Erythroblast (primary cell): ENCODE measurements at places on chromosomes 3 and 15.

- peak; percentile 88 for DNase-seq
These were observed at the start of gene P2RY1 for GRCh38 chr3:152834776-152835600. Gene P2RY1, plus strand, starts transcription at chr3:152835131. Its CDS starts 652 bp downstream, at chr3:152835783.

DNA sequence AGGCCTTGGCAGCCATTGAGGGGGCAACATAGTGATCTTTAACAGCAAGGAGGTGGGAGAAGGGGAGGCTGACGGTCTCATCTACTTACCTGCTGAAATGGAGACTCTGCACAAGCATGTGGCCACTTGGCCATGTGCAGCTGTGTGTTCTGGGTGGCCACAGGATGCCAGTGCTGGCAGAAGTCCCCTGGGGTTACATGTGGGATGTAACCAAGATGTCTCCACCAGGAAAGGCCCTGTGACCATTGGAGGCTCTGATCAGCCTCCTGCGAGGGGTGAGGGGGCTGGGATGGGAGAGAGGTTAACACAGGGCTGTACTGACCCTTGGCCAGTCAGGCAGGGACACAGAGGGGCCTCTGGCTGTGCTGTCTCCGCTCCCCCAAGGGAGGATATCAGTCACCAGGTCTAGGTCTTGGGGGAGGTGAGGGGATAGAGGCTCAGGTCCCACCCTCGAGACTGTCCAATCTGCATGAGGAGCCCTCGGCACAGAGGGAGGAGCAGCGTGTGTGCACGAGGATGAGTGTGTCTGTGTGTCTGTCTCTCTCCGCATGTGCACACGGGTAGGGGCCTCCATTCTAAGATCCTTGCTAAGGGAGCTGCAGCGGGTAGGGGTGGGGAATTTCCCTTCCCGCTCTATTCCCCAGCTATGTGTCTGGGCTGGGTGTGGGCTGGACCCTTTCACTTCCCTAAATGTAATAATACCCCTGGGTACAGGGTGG lies 19.5 kb downstream of the PRKCD start:
- no peak for DNase-seq

- no peak for DNase-seq
These were observed 18.2 kb upstream of the CMSS1 start for GRCh38 chr3:99799422-99799821.

- no peak for DNase-seq
These were observed 72.4 kb downstream of the CRYGS start for GRCh38 chr3:186471771-186472170.

DNA sequence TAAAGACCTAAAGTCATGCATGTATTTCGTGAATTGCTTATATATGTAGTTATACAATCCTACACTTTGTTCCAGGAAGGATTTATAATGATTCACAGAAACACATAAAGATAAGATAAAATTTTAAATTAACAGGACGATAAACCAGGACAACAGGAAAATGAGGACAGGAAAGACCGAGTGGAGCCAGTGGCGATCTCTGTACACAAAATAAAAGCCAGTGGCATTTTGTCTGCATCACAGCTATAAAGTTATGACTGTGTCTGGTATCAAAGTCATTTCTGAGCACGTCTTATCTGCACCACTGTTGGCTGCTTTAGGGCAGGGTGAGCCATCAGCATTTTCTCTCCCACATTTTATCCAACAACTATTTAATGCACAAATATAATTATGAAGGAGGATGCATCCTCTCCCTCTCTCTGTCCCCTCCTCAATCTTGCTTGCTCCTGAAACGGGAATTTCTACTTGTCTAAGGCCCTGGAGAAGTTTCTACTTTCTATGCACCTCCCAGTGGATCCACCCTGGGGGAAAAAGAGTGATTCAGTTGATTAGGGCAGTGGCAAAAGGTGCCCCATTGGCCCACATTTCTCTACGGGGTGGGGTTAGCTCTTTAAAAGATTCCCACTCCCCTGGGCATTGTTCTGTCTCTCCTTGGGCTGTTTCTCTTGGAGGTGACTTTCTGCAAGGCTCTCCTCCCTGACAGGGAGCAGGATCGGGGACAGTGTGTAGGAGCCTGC lies 159.4 kb upstream of the UBE2E1 start:
- no peak for DNase-seq

DNA sequence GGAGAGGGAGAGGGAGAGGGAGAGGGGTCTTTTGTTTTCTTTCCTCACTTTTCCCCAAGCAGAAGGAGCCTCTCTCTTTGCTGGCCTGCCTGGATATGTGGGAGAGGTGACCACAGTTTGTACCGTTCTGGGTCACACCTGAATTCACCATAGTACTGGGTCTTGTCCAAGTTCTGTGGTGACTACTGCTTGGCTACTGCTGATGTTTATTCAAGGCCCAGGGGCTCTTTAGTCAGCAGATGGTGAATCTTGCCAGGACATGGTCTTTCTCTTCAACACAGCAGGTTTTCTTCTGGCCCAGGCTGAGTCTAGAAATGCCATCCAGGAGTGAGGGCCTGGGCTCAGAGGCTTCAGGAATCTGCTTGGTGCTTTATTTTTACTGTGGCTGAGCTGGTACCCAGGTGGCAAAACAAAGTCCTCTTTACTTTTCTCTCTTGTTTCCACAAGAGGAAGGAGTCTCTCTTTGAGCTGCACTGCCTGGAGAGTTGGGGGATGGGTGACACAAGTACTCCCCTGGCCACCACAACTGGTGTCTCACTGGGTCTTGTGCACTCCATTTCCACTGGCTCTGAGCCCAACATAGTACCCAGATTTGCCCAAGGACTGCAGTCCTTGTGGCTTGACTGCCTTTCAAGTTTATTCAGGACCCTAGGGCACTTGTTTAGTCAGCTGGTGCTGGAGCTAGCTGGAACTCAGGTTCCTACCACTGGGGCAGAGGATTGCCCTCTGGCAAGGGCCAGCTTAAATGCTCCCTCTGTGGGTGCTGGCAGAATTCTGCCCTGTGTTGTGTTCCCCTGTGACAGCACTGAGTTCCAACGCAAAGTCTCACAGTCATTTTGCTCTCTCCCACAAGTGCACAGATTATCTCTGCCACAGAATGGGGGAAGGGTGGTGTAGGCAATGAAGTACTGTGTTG lies 16.8 kb upstream of the CCNDBP1 start:
- DNase-seq, result no peak

DNA sequence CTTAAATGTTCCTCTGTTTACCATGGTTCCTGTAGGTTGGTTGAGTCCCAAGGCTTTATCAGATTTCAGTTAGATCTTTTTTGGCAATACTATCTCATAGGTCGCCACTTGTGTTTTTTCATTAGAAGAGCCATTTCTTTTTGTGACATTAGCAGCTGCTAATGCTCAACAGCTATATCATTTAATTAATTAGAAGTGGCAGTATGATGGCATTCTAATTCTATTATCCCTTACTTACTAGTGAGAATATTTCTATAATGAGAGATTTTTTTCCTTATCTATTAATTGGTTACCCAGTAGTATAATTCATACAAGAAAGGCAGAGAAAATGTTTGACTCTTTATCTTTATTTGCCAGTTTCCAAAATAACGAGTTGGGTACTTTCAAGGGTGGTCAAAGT lies 25.2 kb downstream of the FRMD4B start:
- DNase-seq, result no peak

DNA sequence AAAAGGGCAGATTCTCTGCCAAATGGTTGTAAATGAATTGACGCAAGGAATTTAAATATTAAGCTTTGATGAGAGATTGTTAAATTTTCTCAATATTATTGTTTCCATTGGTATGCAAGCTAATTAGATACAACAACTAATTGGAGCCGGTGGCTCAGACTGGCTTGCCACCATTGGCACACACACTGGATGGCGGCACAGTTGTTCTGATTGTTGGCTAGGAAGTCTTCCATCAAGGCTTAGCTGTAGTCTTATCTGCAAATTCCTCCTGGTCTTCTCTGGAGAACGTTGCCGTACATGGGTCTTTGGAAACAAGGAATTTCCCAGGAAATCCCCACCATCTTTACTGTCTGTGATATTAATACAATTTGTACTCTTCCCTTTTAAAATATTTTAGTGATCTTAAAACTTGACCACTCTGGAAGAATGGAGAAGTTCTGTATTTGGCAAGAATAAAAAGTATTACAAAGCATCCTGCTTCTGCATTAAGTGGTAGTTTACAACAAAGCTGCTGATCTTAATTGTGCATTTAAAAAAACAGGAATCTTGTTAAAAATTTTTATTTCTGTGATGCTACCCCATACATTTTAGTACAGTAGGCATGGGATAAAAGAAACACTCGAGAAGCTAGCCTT lies 126.5 kb downstream of the UBE2E2 start:
- no peak for DNase-seq

DNA sequence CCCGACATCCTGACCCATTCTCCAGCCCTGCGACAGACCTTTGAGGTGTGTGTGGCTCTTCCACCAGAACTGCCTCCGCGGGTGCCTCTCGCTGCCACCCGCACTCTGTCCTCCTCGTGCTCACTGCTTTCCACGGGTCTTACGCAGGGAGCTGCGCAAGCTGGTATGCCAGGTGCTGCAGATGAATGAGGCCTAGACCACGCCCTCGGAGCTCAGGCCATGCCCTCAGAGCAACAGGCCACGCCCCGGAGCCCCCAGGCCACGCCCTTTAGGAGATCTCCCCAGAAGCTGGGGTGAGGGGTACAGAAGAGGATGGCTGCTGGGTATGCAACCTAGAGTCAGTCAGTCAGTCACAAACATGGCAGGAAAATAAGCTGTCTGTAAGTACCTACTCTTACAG lies 300.3 kb downstream of the GABRG3 start:
- DNase-seq, result no peak

- no peak for DNase-seq
These were observed 23.3 kb upstream of the PSMD6 start for GRCh38 chr3:64046592-64046991.

- no peak for DNase-seq
These were observed 127.6 kb upstream of the LPP start for GRCh38 chr3:188026191-188026968.

- DNase-seq, result no peak
These were observed 440.8 kb upstream of the GBE1 start for GRCh38 chr3:82202269-82202668.

- DNase-seq, result peak; percentile 69
These were observed 28.0 kb downstream of the KLHDC8B start for GRCh38 chr3:49199239-49199899.

DNA sequence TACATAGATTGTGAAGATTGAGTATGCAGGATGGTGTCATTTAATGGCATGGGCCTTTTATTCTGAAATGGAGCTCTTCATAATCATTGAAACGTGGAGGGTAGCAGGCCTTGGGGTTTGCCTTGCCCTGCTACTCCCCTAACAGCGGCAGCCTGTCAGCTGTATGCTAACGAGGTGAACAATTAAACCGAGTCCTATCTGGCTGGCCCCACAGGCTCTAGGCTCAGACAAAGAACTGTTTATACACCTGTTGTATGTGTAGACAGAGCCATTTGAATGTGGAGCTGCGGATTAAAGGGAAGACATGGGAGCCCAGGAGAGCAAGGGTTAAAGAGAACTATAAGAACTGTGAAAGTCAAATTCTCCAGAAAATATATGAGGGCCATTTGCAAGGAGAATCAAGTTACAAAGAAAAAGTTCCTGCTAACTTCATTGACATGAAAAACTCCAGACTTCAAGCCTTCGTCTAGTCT lies 116.7 kb upstream of the CGNL1 start:
- DNase-seq, result no peak

DNA sequence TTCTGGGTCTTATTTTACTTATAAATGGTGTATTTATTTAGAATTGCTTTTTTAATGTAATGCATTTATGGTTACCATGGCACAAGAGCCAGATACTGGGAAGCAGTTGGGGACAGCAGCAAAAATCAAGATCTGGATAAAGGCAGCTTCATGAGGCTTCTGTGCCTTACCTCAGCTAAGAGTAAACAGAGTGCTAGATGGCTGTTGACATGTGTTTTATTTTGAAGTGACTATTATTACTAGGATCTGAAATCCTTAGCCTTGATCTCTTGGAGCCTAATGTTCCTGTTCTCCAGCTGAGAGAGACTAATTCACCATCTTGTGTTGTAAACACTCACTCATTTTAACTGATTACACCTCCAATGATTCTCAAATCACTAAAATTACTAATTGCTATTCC lies 317.8 kb downstream of the LPP start:
- no peak for DNase-seq

DNA sequence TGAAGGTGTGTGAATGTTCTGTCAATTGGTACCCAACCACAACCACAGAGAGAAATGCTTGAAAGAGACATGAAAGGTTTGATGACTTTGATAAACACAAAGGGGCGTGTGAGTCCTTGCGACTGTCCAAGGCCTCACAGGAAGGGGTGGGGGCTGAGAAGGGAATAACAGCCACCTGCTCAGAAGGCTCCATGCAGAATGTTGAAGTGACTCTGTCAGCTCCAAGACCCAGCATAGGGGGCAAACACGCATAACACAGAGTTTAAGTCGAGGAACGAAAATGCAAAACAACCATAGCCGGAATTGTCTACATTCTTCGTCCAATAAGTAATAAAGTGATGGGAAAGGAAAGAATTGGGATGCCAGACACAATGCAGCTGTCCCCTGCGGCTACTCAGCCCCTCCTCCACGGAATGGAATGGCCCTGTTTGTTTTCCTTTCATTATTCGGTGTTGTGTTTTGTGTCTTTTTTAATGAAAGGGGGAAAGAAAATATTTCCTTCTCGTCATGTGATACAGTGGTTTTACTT lies 19.9 kb downstream of the TMEM212 start:
- no peak for DNase-seq

DNA sequence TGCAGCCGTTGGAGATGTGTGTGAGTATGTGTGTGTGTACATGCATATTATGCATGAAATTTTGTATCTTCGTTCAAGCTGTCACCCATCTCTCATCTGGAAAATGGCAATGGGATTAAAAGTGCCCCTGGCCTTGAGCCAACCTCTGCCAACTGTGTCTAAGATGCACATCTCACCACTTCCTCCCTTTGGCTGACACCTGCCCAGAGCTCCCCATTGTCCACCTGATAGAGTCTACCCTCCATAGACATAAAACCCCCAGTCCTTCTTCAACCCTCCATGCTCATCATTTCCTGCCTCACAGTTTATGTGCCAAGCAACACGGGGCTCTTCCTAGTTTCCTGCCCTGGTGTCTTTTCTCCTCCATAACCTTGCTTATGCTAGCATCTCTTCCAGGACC lies 187.5 kb upstream of the HES1 start:
- no peak for DNase-seq

GRCh38 chr3:10185804-10186762 lies 21.4 kb downstream of the IRAK2 start:
- no peak for DNase-seq

GRCh38 chr3:141306922-141307321 lies 61.4 kb upstream of the ZBTB38 start:
- DNase-seq, result no peak

DNA sequence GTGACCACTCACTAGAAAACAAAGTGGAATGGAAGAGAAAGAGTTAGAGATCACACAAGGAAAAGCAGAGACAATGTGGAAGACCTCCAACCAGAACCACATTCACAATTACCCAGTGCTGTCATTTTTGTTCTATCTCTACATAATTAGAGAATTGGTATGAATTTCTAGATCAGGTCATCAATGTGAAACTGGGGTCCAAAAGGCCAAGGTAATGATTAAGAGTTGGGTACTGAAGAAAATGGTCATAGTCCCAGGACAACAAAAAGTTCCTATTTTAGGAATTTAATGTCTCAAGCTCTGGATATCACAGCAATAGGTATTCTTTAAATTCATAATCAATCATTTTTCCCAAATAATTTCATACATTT lies 84.7 kb upstream of the PPIB start:
- DNase-seq, result no peak

GRCh38 chr15:82843566-82843965 lies 34.1 kb downstream of the WHAMM start:
- no peak for DNase-seq

- peak; percentile 37 for DNase-seq
These were observed 21.0 kb upstream of the CA12 start for GRCh38 chr15:63402498-63403253.

GRCh38 chr3:106824856-106825255 lies 552.4 kb upstream of the CCDC54 start:
- DNase-seq, result peak; percentile 1
